ENCODE measurements at places on chromosomes 3 and 15.

DNA sequence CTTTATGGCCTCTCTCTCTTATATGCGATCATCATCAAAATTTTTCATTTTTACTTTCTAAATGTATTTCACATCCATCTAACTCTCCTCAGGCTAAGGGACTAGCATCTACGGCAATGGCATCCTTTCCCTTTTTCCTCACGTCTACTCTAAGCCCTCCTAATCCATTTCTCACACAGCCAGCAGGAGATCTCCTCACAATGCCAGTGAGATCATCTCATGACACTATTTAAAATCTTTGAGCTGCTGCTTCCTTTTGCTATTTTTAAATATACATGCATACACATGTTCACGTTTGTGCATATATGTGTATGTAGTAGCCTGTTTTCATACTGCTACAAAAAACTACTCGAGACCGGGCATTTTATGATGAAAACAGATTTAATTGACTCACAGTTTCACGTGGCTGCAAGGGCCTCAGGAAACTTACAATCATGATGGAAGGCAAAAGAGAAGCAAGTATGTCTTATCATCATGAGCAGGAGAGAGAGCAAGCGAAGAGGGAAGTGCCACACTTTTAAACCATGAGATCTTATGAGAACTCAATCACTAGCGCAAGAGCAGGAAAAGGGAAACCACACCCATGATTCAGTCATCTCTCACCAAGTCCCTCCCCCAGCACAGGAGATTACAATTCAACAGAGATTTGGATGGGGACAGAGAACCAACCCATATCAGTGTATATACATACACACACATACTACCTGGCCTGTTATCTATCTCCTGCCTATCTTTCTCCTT, 599.2 kb upstream of the ROBO1 start:
- H3K27ac ChIP-seq = no peak overlapping the region
- no peak for DNase-seq
- no peaks in the 10 kb centered on the region for H3K4me1 ChIP-seq
- no peak overlapping the region for H3K4me3 ChIP-seq
- no peaks in the 10 kb centered on the region for H3K36me3 ChIP-seq
- no peaks in the 10 kb centered on the region for H3K27me3 ChIP-seq

DNA sequence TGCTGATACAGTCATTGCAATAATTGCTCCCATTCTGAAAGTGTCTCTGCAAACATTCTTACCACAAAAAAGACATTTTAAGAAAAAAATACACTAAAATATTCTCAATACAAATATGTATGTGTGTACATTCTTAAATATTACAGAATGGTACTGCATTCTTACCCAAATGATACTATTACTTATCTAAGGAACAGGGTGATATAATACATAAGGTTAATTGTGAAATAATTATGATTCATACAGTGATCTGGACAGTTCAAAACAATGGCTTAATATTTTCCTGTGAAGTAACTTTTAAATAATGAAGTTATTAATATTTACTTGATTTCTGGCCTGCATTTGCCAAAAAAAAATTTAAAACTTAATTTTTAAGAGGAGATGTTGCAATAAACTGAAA, 694.6 kb downstream of the TUSC7 start:
- H3K4me1 ChIP-seq = no peaks in the 10 kb centered on the region
- DNase-seq = no peak
- H3K4me3 ChIP-seq = no peak overlapping the region
- no peaks in the 10 kb centered on the region for H3K36me3 ChIP-seq
- H3K27me3 ChIP-seq = no peaks in the 10 kb centered on the region
- no peak overlapping the region for H3K27ac ChIP-seq

GRCh38 chr3:53259427-53260259, 3.8 kb upstream of the TKT start:
- DNase-seq = no peak
- peaks cover 4% of the 10 kb centered on the region for H3K4me1 ChIP-seq
- peaks cover 4% of the 10 kb centered on the region for H3K27me3 ChIP-seq
- no peak overlapping the region for H3K4me3 ChIP-seq

- no peak overlapping the region for H3K27ac ChIP-seq
- DNase-seq = no peak
- no peaks in the 10 kb centered on the region for H3K27me3 ChIP-seq
- no peaks in the 10 kb centered on the region for H3K36me3 ChIP-seq
Measured at GRCh38 chr3:24704496-24704895, 209.8 kb upstream of the THRB start.

DNA sequence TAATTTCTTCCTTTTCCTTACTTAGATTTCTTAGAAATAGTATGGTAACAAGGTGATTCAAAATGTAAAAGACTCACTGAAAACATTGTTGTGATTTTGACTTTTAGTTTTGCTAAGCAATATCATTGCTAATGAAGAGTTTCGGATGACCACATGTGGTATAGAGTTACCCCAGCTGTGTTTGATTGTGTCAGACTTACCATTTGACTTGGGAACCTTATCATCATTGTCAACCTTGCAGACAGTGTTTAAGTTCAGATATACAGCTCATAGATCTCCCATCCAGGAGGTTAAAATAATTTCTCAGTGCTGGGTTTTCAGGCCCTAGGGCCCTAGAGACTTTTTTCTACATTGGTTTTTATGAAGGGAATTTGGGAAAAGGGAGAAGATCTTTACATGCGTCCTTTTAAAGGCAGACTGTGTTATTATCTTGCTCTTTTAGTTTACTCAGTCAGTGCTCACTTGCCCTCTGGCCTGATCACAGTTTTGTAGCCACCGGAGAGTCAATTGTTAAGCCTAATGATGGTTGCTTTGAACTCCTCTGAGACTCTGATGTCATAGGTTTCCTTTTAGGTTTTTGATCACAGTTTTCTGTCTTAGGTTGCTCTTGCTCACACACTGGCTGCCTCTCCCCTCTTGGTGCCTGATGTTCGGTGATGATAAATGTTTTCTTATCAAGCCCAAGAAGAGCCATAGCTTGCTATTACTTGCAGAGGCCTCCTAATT, 133.5 kb upstream of the ZPLD1 start:
- no peak for DNase-seq
- peaks cover 17% of the 10 kb centered on the region for H3K4me1 ChIP-seq
- H3K27ac ChIP-seq = no peak overlapping the region
- no peak overlapping the region for H3K4me3 ChIP-seq
- peaks cover 14% of the 10 kb centered on the region for H3K27me3 ChIP-seq
- no peaks in the 10 kb centered on the region for H3K36me3 ChIP-seq

DNA sequence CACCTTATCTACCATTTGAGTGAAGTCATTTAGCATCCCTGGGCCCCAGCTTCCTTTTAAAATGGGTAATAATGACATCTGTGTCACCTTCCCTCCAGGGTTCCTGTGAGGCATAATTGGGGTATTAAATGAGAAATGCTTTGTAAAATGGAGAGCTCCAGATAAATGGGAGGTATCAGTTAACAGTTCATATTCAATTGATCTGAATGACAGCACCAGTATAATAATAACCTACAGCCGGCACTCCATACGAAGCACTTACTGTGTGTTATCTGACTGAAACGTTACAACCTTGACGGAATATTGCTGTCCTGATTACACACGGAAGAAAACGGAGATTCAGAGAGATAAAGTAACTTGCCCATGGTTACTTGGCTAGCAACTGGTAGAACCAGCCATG, 53.6 kb downstream of the BHLHE40 start:
- no peaks in the 10 kb centered on the region for H3K27me3 ChIP-seq
- no peak overlapping the region for H3K27ac ChIP-seq
- no peaks in the 10 kb centered on the region for H3K36me3 ChIP-seq
- peaks cover 43% of the 10 kb centered on the region for H3K4me1 ChIP-seq
- no peak overlapping the region for H3K4me3 ChIP-seq

GRCh38 chr3:122862381-122862780, 67.5 kb downstream of the SLC49A4 start:
- H3K27me3 ChIP-seq = no peaks in the 10 kb centered on the region
- H3K4me1 ChIP-seq = no peaks in the 10 kb centered on the region
- H3K27ac ChIP-seq = no peak overlapping the region
- DNase-seq = no peak

- peaks cover 24% of the 10 kb centered on the region for H3K27me3 ChIP-seq
- H3K4me3 ChIP-seq = no peak overlapping the region
- peaks cover 13% of the 10 kb centered on the region for H3K4me1 ChIP-seq
- no peaks in the 10 kb centered on the region for H3K36me3 ChIP-seq
Measured at GRCh38 chr3:149585401-149585726, 72.5 kb downstream of the WWTR1 start.

DNA sequence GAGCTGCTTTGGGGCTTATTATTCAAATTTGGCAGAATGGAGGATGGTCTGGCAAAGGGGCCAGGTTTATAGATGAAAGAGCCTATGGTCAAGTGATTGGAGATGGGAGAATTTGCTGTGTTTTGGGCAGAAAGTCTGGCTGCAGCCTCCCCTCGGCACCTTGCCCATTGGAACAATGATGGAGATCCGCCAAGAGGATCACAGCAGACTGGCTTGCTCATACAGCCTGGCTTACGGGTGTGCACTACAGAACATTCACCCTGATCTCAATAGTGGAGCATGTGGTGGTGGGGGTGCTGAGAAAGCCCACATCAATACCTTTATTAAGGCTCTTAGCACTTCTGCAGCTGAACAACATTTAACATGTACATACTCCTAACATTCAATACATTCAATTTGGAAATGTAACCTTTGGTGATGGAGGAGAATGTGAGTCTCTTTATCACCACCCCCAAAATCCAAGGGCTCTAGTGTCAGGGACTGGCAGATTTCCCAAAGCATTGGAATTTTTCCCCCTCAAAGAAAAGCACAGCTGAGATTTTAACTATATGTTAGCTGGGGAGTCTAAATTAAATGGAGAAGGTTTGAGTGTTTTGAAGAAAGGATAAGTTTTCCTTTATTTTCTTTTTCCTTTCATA, 118.4 kb upstream of the TMC3 start:
- no peak overlapping the region for H3K27ac ChIP-seq
- H3K4me3 ChIP-seq = no peak overlapping the region
- H3K27me3 ChIP-seq = peaks cover 7% of the 10 kb centered on the region
- DNase-seq = no peak
- H3K36me3 ChIP-seq = no peaks in the 10 kb centered on the region
- no peaks in the 10 kb centered on the region for H3K4me1 ChIP-seq

- no peak for DNase-seq
- peaks cover 43% of the 10 kb centered on the region for H3K27me3 ChIP-seq
- H3K36me3 ChIP-seq = no peaks in the 10 kb centered on the region
- no peak overlapping the region for H3K27ac ChIP-seq
- H3K4me3 ChIP-seq = no peak overlapping the region
- no peaks in the 10 kb centered on the region for H3K4me1 ChIP-seq
Measured at GRCh38 chr3:134315286-134316106, 58.8 kb downstream of the AMOTL2 start.

DNA sequence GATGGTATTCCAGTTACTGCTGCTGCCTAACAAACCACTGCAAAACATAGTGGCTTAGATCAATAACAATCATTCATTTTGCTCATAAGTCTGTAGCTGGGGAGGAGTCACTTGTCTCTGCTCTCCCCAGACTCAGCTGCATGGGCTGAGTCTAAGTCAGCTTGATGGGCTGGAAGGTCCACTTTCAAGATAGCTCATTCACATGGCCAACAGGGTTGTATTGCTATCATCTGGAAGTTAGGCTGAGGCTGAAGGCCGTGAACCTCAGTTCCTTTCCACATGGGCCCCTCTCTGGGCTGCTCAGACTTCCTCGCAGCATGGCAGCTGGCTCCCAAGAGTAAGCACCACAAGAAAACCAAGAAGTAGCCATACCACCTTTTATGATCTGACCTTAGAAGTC, 28.7 kb upstream of the BFSP2 start:
- H3K4me3 ChIP-seq = no peak overlapping the region
- no peak for DNase-seq
- H3K36me3 ChIP-seq = no peaks in the 10 kb centered on the region
- no peaks in the 10 kb centered on the region for H3K4me1 ChIP-seq
- peaks cover 7% of the 10 kb centered on the region for H3K27me3 ChIP-seq
- no peak overlapping the region for H3K27ac ChIP-seq

Measured in activated CD4-positive, alpha-beta memory T cell treated with anti-CD3 and anti-CD28 coated beads, Interleukin-2, amount 10 ng/mL, durations not matched to agents 7 days and 5 days (primary cell).